Upper lobe of right lung (tissue), 1 donor: ENCODE measurements at places on chromosomes 11 and 22. TPM values are rescaled to one million over a fixed set of nuclear protein-coding genes. Genes with fewer than 3 reads are reported as not detected.

DNA sequence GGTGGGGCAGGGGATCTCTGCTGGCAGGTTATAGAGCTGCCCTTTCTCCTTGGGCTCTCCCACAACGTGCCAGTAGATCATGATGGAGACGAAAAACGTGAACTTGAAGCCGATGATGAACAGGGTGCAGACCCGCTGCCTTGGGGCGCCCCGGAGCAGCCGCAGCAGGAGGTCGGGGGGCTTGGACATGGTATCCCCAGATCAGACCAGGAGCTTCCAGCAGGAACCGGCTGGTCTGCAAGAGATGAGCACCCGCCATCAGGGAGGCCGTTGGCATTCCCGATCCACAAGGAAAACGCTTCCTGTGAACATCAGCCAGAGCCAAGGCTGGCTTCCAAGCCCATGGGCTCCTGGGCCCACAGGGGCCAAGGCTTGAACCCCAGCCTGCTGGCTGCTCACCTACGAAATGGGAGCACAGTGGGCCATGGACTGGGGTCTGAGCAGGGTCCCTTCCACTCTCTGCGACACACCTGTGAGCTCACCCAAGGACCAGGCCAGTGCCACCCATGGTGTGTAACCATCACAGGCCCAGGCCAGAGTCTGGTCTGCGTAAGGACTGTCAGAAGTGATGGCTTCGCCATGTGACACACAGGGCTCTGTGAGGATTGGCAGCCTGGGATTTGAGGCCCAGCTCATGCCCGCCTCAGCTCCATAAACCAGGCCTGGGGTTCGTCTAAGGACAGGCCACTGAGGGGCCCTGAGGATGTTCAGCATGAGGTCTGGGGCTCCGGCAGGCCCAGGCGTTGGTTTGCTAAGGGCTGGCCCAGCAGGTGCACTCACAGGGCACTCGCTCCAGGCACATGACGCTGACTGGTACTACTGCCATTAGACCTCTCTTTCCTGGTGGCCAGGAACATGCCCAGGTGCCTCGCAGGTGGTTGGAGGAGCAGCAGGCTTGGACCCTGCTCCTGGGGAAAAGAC lies 26.6 kb downstream of the A4GALT start:
- no peak overlapping the region for H3K27ac ChIP-seq
- H3K4me3 ChIP-seq: no peak overlapping the region
- H3K36me3 ChIP-seq: peaks cover 20% of the 10 kb centered on the region
- no peaks in the 10 kb centered on the region for H3K27me3 ChIP-seq

DNA sequence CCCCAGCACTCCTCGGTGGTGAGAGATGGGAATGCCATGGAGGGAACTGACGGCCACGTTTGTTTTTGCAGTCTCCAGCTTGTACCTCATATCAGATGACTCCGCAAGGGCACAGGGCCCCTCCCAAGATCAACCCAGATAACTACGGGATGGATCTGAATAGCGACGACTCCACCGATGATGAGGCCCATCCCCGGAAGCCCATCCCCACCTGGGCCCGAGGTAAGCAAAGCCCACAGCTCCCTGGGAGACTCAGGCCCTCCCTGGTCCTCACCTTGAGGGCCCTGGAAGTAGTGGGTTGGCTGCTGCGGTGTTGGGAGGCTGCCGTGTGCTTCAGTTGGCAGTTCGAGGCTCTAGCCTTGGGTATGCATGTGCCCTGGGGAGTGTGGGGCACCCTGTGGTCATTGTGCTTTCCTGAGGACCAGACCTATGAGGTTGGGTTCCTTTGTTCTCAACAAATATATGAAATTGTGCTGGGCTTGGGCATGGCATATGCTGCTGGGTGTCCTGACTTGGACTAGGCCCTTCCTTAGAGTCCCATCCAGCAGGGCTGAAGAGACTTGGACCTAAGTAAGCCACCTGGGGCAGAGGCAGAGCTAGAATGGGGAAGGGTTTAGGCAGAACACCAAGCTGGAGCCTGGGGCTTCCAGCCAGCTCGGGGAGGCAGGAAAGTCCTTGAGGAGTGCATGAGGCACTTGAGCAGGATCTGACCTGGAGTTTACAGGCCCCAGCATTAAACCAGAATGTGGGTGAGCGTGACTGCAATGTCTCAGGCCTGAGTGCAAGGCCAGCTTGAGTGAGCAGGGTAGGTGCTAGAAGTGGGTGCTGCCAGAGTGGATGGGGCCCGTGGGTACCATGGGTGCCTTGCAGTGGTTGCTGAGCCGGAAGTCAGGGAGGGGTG lies 26.4 kb downstream of the INCENP start:
- H3K4me3 ChIP-seq: no peak overlapping the region
- no peaks in the 10 kb centered on the region for H3K27me3 ChIP-seq
- H3K27ac ChIP-seq: no peak overlapping the region
- peaks cover 65% of the 10 kb centered on the region for H3K36me3 ChIP-seq
- peak; percentile 51 for DNase-seq

- H3K27me3 ChIP-seq: no peaks in the 10 kb centered on the region
- H3K4me1 ChIP-seq: no peaks in the 10 kb centered on the region
- no peaks in the 10 kb centered on the region for H3K36me3 ChIP-seq
- H3K4me3 ChIP-seq: no peak overlapping the region
- H3K27ac ChIP-seq: no peak overlapping the region
- DNase-seq: no peak
Observed at GRCh38 chr11:83982825-83983224, 696.7 kb upstream of the CCDC90B start.

Gene C11orf52
- total RNA-seq: 9.8 TPM

Gene RFPL1
- not detected for total RNA-seq

Gene GGT5
- total RNA-seq: 66.5 TPM

GRCh38 chr22:21699643-21700042 lies 33.8 kb downstream of the PPIL2 start:
- H3K4me1 ChIP-seq: peaks cover 10% of the 10 kb centered on the region
- H3K27me3 ChIP-seq: no peaks in the 10 kb centered on the region
- DNase-seq: no peak
- no peak overlapping the region for H3K4me3 ChIP-seq

DNA sequence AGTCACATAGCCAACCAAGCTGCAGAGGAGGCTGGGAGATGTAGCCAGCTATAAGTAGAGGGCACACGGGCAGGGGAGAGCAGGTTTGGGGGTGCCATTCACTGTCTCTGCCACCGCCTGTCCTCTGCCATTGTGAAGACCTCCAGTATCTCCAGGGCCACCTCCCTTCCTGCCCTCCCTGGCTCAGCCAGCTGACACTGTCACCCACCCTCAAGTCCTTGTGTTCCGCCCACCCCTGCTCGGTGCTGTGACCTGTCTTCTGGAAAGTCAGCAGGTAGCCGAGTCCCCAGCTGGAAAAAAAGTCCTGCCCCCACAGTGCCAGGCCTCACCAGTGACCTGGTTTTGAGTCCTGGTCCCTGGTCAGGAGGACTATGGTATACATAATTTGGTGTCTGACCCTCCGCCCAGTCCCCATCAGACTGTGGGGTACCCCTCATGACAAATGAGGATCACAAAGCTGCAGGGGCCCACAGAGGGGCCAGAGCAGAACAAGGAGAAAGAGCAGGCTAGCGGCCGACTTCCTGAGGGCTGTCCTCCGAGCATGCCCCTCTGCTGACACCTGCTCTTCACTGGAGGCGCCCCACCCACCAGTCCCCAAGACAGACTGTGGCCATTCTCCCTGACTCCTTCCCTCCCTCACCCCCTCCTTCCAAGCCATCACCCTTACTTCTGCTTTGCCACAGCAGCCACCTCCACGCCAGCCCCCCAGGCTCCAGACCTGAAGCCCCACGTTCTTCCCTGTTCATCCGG lies 7.1 kb upstream of the IL2RB start:
- no peak overlapping the region for H3K27ac ChIP-seq
- no peaks in the 10 kb centered on the region for H3K36me3 ChIP-seq
- DNase-seq: no peak
- H3K27me3 ChIP-seq: no peaks in the 10 kb centered on the region

Gene APBB1
- 40.9 TPM for total RNA-seq

- peaks cover 23% of the 10 kb centered on the region for H3K4me1 ChIP-seq
- no peaks in the 10 kb centered on the region for H3K36me3 ChIP-seq
- H3K4me3 ChIP-seq: no peak overlapping the region
- no peaks in the 10 kb centered on the region for H3K27me3 ChIP-seq
- no peak for DNase-seq
Observed at GRCh38 chr11:71937826-71938225, 9.0 kb downstream of the RNF121 start.

- H3K27ac ChIP-seq: no peak overlapping the region
- H3K4me1 ChIP-seq: no peaks in the 10 kb centered on the region
- no peak overlapping the region for H3K4me3 ChIP-seq
Observed at GRCh38 chr11:120863359-120863758, 160.5 kb upstream of the TBCEL start.

DNA sequence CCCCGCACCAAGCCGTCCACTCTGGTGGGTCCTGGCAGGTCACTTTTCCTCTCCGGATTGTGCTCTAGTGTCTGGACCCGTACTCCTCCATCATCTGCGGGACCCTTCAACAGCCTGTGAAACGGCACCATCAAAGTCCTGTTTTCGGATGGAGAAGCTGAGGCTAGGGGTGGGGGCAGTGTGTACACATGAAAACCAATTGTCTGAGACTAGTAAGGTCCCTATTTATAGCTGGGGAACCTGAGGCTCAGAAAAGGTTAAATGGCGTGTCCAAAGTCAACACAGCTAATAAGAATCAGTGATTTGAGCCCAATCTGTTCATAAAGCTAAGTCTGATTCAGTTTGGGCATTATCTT lies 668 bp upstream of the LRRC32 start:
- peaks cover 13% of the 10 kb centered on the region for H3K27me3 ChIP-seq
- peak overlapping the region; percentile 66 for H3K4me3 ChIP-seq
- peak overlapping the region; percentile 68 for H3K27ac ChIP-seq
- no peaks in the 10 kb centered on the region for H3K36me3 ChIP-seq

GRCh38 chr22:40628354-40629042 lies 8.0 kb downstream of the MRTFA start:
- H3K36me3 ChIP-seq: no peaks in the 10 kb centered on the region
- DNase-seq: peak; percentile 19
- peaks cover 11% of the 10 kb centered on the region for H3K4me1 ChIP-seq
- H3K27me3 ChIP-seq: no peaks in the 10 kb centered on the region
- H3K27ac ChIP-seq: no peak overlapping the region
- no peak overlapping the region for H3K4me3 ChIP-seq

Gene OR2AT4
- total RNA-seq: not detected

DNA sequence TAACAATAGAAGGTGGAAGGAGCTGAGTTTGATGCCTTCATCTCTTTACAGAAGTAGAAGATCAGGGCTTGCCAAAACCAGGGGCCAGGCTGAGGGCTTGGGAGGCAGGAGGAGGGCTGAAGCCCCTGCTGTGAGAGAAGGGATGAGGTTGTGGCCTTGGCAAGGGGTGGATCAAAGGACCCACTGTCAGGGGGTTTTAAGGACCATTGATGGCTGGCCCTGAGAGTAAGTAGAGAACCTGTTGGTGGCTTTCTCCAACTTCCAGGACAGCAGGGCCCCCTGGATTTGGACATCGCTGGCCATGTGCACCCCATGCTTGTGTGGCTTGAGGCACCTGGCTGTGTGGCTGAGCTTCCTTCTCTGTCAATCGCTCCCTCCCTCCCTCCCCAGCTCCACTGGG lies 927.7 kb downstream of the TBC1D22A start:
- H3K4me3 ChIP-seq: no peak overlapping the region
- H3K36me3 ChIP-seq: no peaks in the 10 kb centered on the region
- no peak overlapping the region for H3K27ac ChIP-seq
- H3K27me3 ChIP-seq: no peaks in the 10 kb centered on the region

DNA sequence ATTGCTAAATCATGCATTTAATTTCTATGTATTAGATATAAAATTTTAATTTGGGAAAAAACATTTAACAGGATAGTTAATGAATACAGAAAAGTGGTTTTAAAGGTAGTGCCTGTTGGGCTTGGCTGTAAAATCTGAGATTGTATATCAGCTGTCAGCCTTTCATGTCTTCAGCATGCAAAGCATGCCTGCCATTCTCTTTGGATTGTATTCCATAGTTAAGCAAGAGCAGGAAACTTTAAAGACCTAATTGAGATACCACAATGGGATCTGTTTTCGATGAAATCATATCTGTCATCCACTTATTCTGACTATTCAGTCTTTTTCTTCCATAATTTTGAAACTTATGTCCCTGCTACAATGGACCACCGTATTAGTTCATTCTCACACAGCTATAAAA lies 451.0 kb upstream of the DDI1 start:
- no peak overlapping the region for H3K4me3 ChIP-seq
- no peak overlapping the region for H3K27ac ChIP-seq
- H3K27me3 ChIP-seq: no peaks in the 10 kb centered on the region

DNA sequence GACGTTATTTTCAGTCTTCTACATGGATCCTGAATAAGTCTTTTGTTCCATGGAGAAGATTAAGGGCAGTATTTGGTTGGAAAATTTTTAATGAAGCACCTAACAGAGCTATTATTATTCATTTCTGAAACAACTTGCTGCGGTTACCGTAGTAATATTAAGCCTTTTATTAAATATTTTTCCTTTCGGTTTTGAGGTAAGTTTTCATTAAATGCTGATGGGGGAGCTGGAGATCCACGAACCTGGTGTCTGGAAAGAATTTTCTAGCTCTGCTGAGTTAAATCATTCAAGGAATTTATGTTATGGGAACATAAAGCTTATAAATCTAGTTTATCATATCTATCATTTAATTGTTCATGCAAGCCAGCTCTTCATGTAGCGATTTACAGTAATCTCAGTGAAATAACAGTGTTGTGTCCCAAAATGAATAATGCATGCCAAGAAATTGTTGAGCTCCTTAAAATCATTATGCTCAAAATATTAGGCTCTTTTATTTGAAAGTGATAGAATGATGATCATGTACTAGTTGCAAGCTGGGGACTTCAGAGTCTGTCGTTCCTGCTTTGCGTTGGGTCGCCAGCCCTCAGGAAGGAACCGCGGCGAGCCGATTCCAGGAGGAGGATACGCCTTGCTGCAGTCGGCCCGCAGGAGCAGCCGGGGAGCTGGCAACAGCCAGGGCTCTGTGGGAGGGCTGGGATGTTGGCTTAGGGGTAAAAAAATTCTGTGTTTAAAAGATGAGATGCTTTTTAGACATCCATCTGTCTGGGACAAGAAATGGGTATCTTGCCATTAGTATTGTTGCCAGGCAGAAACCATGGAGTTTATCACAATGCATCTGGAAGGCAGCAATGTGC lies 83.1 kb downstream of the TBC1D22A start:
- no peak overlapping the region for H3K27ac ChIP-seq
- H3K4me1 ChIP-seq: peaks cover 7% of the 10 kb centered on the region
- DNase-seq: no peak
- no peaks in the 10 kb centered on the region for H3K27me3 ChIP-seq
- H3K4me3 ChIP-seq: peak overlapping the region; percentile 9

GRCh38 chr11:130719220-130719915 lies 196.9 kb downstream of the SNX19 start:
- H3K27ac ChIP-seq: no peak overlapping the region
- H3K4me1 ChIP-seq: no peaks in the 10 kb centered on the region
- H3K36me3 ChIP-seq: no peaks in the 10 kb centered on the region
- no peaks in the 10 kb centered on the region for H3K27me3 ChIP-seq
- H3K4me3 ChIP-seq: no peak overlapping the region

Gene MYO7A
- total RNA-seq: 3.6 TPM

GRCh38 chr11:118519549-118519948 lies 7.7 kb upstream of the TTC36 start:
- H3K27ac ChIP-seq: no peak overlapping the region
- H3K27me3 ChIP-seq: no peaks in the 10 kb centered on the region
- H3K36me3 ChIP-seq: peaks cover 85% of the 10 kb centered on the region
- no peak overlapping the region for H3K4me3 ChIP-seq

DNA sequence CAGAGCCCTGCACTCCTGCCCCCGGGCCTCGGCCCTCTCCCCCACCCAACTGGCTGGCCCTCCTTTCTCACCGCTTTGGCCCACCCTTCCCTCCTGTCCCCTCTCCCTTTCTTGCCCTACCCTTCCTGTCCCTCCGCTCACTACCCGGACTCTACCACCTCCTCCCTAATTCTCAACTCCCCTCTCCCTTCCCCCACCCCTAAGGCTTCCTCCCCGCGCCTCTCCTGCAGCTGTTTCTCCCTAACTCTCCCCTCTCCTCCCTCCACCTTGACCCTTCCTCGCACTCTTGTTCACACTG lies 421 bp downstream of the SLC15A3 start:
- H3K27ac ChIP-seq: peak overlapping the region; percentile 90
- H3K4me3 ChIP-seq: peak overlapping the region; percentile 62
- DNase-seq: no peak
- H3K36me3 ChIP-seq: peaks cover 2% of the 10 kb centered on the region
